ENCODE measurements at places on chromosomes 3 and 15.

- no peak for DNase-seq
These were observed 105.9 kb upstream of the AGBL1 start for GRCh38 chr15:85973584-85974347.

DNA sequence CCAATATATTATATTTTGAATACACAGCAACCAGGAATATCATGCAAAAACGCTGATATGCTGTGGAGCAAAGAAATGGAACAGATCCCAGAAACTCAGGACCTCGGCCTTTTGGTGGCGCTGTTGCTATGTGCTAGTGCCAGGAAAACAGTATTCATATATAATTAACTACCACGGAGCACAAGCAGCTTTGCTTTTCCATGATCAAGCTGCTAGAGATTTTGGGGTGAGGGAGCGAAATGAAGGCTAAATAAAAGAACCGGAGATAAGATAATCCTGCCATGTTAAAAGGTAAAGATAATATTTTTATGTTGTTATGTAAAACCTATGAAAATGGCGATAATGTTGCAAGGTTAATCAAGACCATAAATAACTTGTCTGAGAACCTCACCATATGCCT is 157.7 kb upstream of the FAM3D start:
- no peak for DNase-seq

DNA sequence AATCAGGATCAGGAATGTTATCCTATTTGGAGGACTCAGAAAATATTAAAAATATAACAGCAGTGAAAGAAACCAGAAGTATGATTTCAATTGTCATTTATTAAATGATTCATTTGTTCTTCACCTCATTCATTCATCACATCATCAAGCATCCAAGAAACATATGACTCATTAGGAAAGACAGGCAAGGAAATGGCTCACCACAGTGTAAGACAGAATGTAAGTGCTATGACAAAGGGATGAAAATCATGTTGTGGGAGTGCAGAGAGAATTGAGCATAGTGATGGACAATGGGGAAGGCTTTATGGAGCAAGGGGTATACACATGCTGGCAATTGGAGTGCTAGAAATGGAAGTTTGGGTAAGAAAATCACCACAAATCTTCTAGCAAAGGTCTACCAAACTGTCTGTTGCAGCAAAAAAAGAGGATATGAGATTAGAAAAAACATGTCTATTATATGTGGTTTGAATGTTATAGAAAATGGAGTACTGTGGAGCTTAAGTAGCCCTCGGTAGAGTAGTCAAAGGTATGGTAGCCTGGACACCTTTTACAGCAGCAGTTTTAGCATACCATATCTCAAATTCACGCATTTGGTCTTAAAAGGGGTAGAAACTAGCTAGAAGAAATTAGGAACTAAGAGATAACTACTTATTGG is 111.1 kb upstream of the GPR149 start:
- DNase-seq = no peak

DNA sequence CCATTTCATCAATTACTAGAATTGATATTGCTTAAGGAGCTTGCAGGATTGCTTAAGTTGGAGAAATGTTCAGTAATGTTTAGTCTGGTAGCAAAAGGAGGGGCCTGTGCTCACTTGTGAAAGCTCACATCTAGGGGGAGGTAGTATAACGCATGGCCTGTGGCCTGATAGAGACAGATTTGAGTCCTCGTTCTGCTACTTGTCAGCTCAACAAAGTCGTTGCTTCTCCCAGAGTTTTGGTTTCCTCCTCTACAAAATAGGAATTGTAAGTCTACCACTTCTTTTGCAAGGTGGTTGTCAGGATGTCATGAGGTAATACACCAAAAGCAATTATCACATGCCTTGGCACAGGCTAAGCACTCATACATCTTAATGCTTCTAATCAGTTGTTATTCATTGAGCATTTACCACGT is 1.3 kb downstream of the ST3GAL6 start:
- DNase-seq = no peak

- DNase-seq = no peak
These were observed 26.9 kb downstream of the PIERCE2 start for GRCh38 chr15:55434989-55435825.

- no peak for DNase-seq
These were observed 71.3 kb upstream of the SMAD3 start for GRCh38 chr15:66993874-66994696.

DNA sequence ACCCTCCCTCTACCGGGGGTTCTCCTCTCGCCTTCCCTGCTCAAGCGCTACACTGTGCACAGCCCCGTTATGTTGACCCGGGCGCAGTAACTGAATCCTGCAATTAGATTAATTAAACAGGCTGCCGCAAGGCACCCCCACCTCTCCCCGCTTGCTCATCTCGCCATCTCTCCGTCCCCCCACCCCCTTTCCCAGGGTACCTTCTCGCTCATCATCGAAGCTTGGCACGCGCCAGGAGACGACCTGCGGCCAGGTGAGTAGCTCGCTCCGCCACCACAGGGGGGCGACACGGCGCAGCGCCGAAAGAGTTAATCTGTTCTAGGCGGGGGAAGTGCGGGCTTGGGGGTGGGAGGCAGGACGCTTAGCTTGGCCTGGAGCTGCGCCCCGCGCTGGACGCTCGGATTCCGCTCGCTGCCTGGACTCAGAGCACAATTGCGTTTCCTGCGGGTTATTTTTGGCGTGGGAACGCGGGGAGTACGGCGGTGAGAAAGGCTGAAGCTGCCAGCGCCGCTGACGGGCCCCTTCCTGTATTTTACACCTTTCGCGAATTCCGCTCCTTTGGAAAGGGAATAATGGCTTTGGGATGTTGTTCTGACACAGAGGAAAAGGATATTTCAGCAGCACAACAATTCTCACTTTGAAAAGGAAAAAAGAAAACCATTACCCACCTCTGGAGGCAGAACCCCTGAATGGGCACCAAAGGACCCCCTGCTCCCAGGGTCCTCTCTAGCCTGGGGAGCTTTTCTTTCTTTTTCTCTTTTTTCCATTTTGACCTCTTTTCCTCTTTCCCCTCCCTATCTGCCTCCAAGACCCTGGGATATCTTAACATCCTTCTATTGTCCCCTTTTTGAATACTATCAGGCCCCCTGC is 1.5 kb downstream of the DLL4 start:
- no peak for DNase-seq

- DNase-seq = no peak
These were observed 162.2 kb downstream of the APBA2 start for GRCh38 chr15:29048011-29048410.

GRCh38 chr3:38154033-38154494 is 11.3 kb upstream of the OXSR1 start:
- no peak for DNase-seq
